Muscle of back (tissue), 13 donors: ENCODE measurements at places on chromosomes 12 and 14.

GRCh38 chr12:62776997-62777396 lies 158.0 kb downstream of the PPM1H start:
- no peak for DNase-seq

- DNase-seq = no peak
Observed at GRCh38 chr12:4115570-4115969, 158.0 kb upstream of the CCND2 start.

DNA sequence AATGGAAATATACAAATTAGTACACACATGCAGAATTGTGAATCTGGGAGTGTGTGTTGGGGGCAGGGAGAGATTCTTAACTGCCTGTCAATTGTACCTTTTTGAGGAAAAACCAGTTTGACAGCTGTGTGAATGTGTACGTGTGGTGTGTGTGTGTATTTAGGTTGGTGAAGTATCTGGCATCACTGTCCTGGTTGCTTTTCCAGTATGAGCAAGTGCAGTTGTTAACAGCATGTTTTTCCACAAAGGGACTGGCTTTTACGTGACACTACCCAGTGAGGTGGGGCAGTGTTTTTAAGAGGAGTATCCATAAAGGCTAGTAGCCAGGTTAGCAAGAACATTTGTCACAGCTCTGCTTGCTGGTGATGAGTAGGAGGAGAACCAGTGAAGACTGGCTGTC lies 56.1 kb downstream of the DAAM1 start:
- DNase-seq = no peak

GRCh38 chr12:110047297-110047940 lies 903 bp downstream of the C12orf76 start:
- no peak for DNase-seq

- DNase-seq = peak; percentile 81
Observed at GRCh38 chr12:2795291-2796186, 769 bp downstream of the FKBP4 start.

- no peak for DNase-seq
Observed at GRCh38 chr14:96497087-96497486, 5.1 kb upstream of the PAPOLA start.

DNA sequence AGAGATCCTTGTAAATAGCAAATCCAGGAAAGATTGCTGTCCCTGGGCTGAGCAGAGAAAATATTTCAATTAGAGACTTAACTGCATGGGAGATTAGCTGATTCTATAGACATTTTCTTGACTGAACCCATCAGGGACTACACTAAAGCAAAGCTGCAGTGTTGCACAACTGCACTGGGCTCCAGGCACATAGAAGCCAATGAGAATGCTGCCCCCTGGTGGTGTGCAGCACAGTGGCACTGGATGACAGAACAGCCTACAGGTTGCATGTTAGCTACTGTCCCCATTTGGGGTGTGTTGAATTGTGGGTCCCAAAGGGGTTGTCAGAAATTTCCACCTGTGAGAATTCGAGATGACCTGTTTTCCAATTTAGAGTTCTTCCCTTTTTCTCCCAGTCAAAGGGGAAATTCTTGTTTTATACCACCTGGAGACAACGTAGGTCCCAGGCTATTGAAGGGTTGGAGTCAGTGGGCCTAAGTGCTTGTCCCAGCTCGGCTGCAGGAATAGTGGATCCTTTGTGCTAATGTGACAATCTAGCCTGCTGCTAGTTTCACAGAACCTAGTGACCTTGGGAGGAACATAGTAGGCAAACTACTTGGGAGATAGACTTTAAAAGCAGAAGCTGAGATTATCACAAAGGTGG lies 114.7 kb downstream of the SLC8A3 start:
- DNase-seq = peak; percentile 22

DNA sequence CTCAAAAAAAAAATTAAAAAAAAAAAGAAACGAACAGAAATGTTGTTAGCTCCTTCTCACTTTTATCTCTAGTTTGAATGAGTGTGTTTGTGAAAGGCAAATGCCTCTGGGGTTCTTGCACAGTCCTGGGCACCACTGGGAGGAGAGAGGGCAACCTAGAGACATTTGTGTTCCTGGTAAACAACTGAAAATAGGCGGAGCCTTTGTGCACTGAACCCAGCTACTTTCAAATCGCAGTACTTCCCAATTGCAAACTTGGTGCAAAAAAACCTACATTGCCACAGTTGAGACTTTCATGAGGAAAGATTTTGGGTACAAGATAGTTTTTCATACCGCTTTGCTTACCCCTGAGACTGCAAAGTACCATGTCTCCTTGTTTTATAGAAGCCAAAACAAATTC lies 430.0 kb downstream of the ZFP36L1 start:
- no peak for DNase-seq
